ENCODE measurements at places on chromosomes 5 and 9.
A peak's percentile ranks its signal among the peaks of the same experiment; 100 is the strongest.

DNA sequence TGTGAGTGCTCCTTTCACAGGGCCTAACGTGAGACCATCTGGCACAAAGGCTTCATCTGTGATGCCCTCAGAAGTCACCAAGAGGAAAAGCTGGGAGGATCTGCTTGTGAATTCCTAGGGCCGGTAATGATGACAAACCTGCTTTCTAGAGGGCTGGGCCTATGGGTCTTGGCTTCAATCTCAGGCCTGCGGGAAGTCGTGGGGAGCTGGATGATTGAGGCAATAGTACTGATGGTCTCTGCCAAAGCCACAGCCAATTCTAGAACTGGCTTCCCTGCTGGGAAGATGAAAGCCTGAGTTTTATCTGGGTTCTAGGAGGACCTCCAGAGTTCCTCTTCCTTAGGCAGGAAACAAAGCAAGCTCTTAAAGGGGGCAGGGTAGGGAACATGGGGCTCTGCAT lies 102.7 kb downstream of the TMEM215 start:
- DNase-seq, result no peak

GRCh38 chr5:37873988-37874387 lies 34.1 kb upstream of the GDNF start:
- DNase-seq, result no peak

- peak; percentile 61 for DNase-seq
These were observed 9.4 kb upstream of the BOD1 start for GRCh38 chr5:173625673-173626504.

- DNase-seq, result peak; percentile 86
These were observed 16.8 kb downstream of the MGAT1 start for GRCh38 chr5:180785794-180786221.

GRCh38 chr9:27880156-27880555 lies 306.9 kb upstream of the C9orf72 start:
- no peak for DNase-seq

GRCh38 chr5:67115246-67115645 lies 81.4 kb downstream of the CD180 start:
- no peak for DNase-seq

DNA sequence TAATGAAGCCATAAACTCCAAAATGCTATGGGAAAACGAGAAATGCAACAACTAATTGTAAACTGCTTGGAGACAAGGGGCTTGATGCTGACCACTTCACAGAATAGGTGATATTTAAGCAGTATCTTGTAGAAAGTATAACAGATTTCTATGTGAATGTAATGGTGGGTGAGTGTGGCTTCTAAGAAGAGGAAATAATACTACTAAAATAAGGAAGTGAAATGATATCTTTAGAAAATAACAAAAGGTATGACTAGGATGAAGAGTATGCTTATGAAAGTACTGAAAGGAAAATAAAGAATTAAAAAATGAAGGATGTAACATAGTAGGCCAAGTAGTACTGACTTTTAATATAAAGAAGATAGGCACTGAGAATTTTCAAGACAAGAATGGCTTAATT lies 94.2 kb downstream of the AGTPBP1 start:
- no peak for DNase-seq

DNA sequence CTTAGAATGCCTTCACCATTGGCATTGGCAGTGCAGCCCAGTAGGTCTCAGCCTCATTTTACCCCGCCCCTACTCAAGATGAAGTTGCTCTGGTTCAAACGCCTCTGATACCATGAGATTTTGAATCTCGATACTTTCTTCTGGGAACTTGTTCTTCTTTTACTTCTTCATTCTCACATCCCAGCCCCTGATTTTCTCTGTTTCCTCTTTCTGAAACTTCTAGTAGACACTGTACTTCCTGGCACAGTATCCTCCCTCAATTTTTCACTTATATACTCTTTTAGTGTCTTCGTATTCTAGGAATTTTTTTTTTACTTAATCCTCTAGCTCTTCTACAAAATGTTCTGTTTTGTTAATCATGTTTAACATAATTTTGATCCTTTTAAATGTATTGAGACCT lies 13.1 kb upstream of the ZNF79 start:
- no peak for DNase-seq

GRCh38 chr9:15851766-15852165 lies 298.9 kb downstream of the CCDC171 start:
- DNase-seq, result no peak

DNA sequence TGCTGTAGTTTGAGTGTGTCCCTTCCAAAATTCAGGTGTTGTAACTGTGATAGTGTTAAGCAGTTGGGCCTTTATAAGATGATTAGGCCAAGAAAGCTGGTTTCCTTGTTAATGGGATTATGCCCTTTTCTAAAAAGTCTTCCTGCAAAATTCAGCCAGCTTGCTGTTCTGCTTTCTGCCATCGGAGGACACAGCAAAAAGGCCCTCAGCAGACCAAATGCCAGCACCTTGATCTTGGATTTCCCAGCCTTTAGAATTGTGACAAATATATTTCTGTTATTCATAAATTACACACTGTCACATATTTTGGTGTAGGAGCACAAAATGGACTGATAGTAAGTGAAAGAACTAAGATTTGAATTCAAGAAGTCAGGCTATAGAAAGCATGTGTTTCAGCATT lies 203.2 kb downstream of the IZUMO3 start:
- no peak for DNase-seq
